ENCODE measurements at places on chromosomes 5 and 9. TPM values are rescaled to one million over a fixed set of nuclear protein-coding genes. Genes with fewer than 3 reads are reported as not detected.

Gene PRR16
- total RNA-seq = 5.6 TPM

GRCh38 chr5:79171635-79172245 is 60.1 kb downstream of the BHMT start:
- H3K27ac ChIP-seq = no peak overlapping the region
- H3K4me3 ChIP-seq = no peak overlapping the region
- H3K36me3 ChIP-seq = no peaks in the 10 kb centered on the region
- no peaks in the 10 kb centered on the region for H3K4me1 ChIP-seq

- H3K27me3 ChIP-seq = no peaks in the 10 kb centered on the region
- peak overlapping the region; percentile 66 for H3K4me3 ChIP-seq
- peak overlapping the region; percentile 92 for H3K27ac ChIP-seq
- H3K4me1 ChIP-seq = peaks cover 58% of the 10 kb centered on the region
- peak; percentile 7 for DNase-seq
Observed at GRCh38 chr9:130041648-130042405, 1.2 kb downstream of the FNBP1 start.

GRCh38 chr5:140242099-140242498 is 60.8 kb downstream of the PFDN1 start:
- H3K27me3 ChIP-seq = no peaks in the 10 kb centered on the region
- H3K4me1 ChIP-seq = peaks cover 80% of the 10 kb centered on the region
- no peak for DNase-seq
- H3K36me3 ChIP-seq = no peaks in the 10 kb centered on the region
- no peak overlapping the region for H3K4me3 ChIP-seq

- H3K4me1 ChIP-seq = peaks cover 8% of the 10 kb centered on the region
- H3K4me3 ChIP-seq = no peak overlapping the region
- no peaks in the 10 kb centered on the region for H3K27me3 ChIP-seq
- peak; percentile 67 for DNase-seq
- peak overlapping the region; percentile 43 for H3K27ac ChIP-seq
- no peaks in the 10 kb centered on the region for H3K36me3 ChIP-seq
Observed at GRCh38 chr9:96232539-96233241, 69.3 kb downstream of the HSD17B3 start.

DNA sequence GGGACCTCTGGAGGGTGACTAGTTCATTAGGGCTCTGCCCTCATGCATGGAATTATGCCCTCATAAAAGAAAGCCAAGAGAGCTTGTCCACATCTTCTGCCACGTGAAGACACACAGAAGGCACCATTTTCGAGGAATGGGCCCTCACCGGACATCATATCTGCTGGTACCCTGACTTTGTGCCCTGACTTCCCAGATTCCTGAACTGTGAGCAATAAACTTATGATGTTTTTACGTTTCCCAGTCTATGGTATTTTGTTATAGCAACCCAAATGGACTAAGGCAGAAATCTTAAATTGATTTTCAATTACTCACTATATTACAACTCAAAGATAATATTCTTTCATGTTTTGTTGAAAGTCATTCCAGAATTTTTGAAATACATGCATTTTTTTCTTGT is 163.8 kb upstream of the PAPPA start:
- no peaks in the 10 kb centered on the region for H3K4me1 ChIP-seq
- no peaks in the 10 kb centered on the region for H3K27me3 ChIP-seq
- no peaks in the 10 kb centered on the region for H3K36me3 ChIP-seq
- H3K27ac ChIP-seq = no peak overlapping the region
- H3K4me3 ChIP-seq = no peak overlapping the region
- DNase-seq = no peak

- H3K36me3 ChIP-seq = no peaks in the 10 kb centered on the region
- no peaks in the 10 kb centered on the region for H3K4me1 ChIP-seq
- H3K27me3 ChIP-seq = no peaks in the 10 kb centered on the region
- H3K4me3 ChIP-seq = no peak overlapping the region
Observed at GRCh38 chr5:100409660-100410151, 125.5 kb upstream of the FAM174A start.

Data from heart right ventricle (tissue), 16 donors.